ENCODE measurements at places on chromosomes 16 and 17.

DNA sequence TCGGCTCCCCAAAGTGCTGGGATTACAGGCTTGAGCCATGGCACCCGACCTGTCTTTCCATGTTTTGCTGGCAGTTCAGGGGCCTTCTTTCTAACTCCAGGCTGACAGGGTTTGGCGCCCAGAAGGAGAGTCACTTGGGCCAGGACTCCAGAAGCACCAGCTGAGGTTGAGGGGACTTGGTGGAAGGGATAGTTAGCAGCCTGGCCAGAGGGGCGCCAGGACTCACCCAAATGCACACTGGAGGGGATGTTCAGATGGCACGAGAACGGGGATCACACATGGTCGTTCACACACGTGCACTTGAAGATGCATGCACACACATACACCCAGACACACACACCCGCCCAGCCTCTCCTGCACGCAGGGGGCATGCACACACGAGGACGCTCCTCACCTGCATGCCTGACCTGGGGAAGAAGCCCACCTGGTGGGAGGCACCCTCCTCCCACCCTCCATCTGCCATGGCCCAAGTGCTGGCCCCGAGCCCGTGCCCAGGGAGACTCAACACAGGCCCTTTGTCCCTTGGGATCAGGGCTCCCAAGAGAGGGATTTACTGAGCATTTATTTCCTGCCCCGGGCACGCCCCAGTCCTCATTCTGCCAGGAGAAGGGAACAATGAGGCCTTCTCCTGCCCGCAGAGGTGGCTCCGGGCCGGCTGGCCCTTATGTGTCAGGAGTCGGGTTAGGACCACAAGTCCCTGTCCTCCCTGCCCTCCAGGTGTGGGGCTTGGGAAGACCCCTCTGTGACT is 2.3 kb upstream of the PRSS21 start:
- no peak for DNase-seq

DNA sequence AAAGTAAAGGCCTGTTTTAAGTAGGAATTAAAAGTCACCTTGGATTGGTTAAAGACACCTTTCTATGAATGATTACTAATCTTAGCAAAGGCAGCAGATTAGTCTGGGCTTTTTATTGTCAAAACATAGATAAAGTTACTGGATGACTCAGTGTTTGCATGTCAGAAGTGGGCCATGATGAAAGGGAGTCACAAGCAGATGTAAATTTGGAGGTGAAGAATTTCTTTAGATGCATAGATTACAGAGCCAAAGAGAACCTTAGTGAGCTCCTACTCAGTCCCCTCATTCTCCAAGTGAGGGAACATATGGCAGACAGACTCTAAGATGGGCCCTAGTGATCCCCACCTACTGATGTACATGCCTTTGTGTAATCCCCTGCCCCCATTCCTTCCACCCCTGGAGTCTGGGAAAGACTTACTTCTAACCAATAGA is 124.5 kb downstream of the HS3ST3A1 start:
- DNase-seq = no peak

DNA sequence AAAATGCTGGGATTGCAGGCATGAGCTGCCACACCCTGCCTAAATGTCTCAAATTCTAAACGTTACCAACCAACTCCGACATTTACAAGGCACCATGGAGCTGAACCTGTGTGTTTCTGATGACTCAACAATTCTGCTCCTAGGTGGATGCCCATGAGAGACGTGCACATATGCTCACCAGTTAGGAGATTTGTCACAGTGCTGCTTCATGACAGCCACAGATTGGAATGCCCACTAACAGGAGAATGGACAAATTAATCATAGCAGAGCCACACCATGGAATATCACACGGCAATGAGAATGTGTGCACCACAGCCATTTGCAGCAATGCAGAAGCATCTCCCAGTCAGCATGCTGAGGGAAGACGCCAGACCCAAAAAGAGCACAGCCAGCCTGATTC is 8.0 kb upstream of the KCNG4 start:
- DNase-seq = no peak

DNA sequence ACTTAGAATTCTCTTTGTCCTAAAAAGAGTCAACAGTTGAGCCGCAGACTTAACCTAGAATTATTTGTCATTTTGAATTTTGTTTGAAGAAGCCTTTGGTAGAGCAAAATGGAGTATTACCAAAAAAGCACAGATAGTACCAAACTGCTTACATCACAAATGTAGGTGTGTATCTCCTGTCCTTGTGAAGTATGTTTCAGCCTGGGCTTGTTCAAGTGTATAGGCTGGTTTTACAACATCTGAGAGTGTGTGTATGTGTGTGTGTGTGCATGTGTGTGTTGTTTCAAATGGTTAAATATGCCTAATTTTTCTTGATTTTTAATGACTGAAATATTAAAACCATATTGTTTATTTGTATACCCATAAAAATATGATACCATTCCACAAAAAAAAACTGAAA is 188.7 kb upstream of the AXIN2 start:
- DNase-seq = no peak

GRCh38 chr16:78679546-78679945 is 580.1 kb downstream of the WWOX start:
- DNase-seq = no peak

DNA sequence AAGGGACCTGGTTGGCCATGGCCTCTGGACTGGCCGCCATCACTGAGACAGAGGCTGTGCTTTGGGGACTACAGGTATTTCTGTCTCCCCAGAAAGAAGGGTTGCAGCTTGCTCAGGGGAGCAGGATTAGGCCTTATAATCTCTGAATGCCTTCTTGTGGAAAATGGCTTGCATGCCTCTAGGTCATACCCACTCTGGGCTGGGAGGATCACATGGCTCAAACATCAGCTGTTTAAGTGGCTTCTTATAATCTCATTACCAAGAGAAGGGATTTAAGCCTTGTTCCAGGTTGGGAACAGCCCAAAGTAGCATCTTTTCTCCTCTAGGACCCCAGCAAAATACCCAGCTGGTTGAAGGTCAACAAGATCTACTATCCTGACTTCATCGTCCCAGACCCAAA is 19.1 kb downstream of the LIG3 start:
- DNase-seq = no peak

DNA sequence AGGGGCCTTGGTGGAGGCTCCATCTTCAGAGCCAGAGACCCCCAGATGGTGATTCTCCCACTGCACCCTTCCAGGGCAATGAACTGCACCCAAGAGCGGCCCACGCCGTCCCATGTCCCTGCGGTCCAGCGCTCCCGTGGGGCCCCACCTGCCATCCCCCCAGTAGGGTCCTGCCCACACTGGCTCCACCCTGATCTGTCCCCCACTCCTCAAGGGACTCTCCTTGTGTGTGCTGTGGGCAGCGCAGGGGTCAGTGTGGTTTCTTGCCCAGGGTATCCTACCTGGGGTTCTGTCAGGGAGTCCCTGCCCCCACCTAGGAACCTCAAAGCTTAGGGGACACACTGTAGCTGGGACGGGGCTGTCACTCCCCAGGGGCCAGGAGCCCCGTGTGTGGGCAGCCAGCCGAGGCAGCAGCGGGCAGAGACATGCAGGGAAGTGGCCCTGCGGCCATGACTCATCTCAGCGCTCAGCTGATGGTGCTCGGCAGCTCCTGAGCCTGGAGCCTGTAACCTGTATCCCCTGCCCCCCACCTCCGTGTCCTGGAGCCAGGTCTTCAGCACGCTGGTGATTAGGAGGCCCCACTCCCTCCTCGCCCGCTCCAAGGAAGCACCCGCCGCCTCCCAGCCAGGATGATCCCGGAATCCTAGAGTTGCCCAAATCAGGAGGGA is 35.7 kb upstream of the SSTR5 start:
- DNase-seq = no peak

DNA sequence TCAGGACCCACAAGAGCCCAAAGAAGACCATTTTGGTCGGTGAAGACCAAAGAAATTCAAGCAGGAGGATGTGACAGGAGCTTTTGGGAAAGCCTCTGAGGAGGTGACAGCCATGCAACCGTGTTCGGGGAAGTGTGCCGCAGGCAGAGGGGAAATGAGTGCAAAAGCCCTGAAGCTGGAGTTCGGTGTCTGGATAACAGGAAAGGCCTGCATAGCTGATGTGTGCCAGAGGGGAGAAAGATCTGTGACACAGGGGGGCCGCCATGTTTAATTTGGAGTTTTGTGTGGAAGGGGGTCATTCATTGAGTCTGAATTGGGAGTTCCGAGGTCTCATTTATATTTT is 870 bp upstream of the ZC3H7A start:
- peak; percentile 43 for DNase-seq

DNA sequence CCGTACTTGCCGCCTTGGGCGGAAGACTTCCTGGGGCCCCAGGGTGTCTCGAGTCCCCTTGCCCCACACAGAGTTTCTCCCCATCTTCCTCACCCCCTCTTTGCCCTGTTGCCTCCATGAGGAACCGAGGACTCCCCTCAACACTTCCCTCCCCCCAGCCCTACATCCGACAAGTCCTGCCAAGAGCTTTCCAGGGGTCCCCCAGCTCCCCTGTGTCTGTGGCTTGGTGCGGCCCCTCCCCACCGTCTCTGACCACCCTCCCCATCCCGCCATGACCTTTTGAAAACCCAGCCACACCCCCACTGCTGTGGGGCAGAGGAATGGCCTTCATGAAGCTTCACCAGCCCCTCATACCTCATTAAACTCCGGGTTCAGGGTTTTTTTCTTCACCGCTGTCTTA is 11.4 kb downstream of the SCGB1C2 start:
- DNase-seq = no peak

GRCh38 chr16:23286131-23286532 is 16.0 kb upstream of the SCNN1B start:
- no peak for DNase-seq

- DNase-seq = no peak
Measured at GRCh38 chr17:71919896-71920295, 200.9 kb upstream of the SOX9 start.

GRCh38 chr17:76864024-76864423 is 4.2 kb upstream of the MGAT5B start:
- no peak for DNase-seq

- DNase-seq = peak; percentile 84
Measured at GRCh38 chr17:65191811-65192740, 54.9 kb downstream of the RGS9 start.

- DNase-seq = no peak
Measured at GRCh38 chr16:81593481-81593880, 148.9 kb downstream of the CMIP start.

- DNase-seq = no peak
Measured at GRCh38 chr17:50311112-50311460, 34.8 kb upstream of the XYLT2 start.

DNA sequence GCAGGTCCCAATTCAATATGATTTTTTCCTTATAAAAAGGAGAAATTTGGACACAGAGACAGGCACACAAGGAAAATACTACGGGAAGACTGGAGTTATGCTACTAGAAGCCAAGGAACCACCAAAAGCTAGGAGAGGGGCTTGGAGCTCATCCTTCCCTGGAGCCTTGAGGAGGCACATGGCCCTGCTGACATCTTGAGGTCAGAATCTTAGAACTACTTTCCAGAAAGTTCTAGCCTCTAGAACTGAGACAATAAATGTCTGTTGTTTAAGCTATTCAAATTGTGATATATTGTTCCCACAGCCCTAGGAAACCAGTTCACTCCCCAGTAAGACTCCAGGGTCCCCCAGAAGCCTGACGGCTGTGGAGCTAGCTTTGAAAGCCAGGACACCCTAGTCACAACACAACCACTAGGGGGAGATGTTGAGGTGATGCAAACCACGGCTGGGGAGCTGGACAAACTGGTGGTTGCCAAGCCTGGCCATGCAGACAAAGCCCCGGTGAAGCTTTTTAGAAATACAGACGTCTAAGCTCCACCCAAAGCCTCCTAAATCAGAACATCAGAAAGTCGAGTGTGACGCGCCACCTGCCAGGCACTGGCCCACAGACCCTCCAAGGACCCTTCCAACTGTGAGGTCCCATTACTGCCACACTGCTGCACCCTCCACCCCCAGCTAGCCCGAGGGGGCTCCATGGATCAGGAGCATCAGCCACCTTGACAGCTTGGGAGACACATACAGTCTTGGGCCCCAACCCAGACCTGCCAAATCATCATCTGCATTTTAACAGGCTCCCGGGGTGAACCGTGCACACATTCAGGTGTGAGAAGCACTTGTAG is 106.4 kb downstream of the SLC39A11 start:
- DNase-seq = peak; percentile 62

DNA sequence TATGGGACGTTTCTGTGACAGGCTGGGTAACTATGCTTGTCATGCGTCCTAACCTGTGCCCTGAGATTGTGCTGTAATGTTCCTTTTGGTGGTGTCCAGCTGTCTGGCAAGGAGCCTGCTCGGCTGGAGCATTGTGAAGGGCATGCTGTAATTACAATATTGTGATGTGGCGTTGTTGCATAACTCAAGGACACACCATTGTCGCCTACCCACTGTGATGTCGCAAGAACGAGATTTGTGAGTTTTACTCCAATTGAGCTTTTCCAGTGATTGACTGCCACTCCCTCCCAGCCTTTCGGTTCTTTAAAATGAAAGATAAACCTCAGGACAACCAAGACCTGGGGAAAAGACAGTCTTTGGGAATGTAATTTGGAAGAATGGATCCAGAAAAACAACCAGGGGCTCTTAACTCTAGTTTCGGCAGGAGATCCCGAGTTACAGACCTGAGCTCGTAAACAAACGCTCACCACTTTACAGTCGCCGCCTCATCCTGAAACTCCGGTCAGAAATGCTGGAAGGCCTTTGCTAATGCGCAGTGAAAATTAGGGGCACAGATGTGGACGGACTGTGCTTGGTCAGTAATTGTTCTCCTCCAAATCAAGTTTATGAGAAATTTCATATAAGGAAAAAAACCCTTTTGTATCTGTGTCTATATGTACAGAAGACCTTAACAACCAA is 1.3 kb downstream of the ZNF750 start:
- no peak for DNase-seq

DNA sequence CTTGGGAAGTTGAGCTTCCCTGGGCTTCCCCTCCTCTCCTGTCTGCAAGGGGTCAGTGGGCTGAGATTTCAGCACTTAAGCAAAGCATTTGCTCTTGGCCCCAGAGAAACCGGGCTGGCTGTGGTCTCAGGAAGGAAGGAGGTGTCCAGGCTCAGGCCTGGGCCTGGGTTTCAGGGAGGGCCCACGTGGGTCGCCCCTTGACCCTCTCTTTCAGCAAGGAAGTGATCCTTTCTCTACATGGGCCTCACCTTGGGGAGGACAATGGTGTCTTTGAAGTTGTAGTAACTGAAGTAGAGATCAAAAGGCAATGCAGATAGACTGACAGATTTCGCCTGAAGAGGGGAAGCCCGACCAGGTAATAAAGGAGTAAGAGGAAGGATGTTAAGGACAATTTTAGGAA is 2.7 kb downstream of the NOD2 start:
- DNase-seq = no peak

GRCh38 chr16:86257546-86257945 is 252.8 kb upstream of the FOXF1 start:
- DNase-seq = no peak

- DNase-seq = no peak
Measured at GRCh38 chr16:2686912-2687507, 4.7 kb downstream of the KCTD5 start.

DNA sequence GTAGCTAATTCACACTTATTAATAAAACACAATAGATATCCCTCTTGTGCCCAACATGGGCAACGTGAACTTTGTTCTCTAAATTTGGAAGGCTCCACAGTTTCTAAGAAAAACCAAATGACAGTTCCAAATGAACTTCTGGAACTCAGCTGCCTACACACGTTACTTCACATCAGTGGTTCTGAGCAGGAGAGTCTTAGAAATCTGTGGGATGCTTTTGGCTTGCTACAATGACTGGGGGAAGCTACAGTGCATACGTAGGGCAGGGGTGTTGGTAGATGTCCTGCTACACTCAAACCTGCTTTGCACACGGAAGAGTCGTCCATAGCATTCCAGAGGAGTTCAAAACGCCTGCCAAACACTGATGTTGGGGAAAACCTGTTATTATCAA is 8.0 kb downstream of the TXNDC11 start:
- DNase-seq = no peak
